Astrocyte of the cerebellum (primary cell): ENCODE measurements at places on chromosomes 6 and 20.

- DNase-seq, result no peak
These were observed 8.6 kb downstream of the SNPH start for GRCh38 chr20:1274485-1275311.

- no peak for DNase-seq
These were observed 908.7 kb upstream of the CITED2 start for GRCh38 chr6:140283197-140283596.

GRCh38 chr6:17233531-17233930 is 47.6 kb upstream of the RBM24 start:
- no peak for DNase-seq

- peak; percentile 31 for DNase-seq
These were observed 26.3 kb downstream of the HECA start for GRCh38 chr6:139161169-139161568.

DNA sequence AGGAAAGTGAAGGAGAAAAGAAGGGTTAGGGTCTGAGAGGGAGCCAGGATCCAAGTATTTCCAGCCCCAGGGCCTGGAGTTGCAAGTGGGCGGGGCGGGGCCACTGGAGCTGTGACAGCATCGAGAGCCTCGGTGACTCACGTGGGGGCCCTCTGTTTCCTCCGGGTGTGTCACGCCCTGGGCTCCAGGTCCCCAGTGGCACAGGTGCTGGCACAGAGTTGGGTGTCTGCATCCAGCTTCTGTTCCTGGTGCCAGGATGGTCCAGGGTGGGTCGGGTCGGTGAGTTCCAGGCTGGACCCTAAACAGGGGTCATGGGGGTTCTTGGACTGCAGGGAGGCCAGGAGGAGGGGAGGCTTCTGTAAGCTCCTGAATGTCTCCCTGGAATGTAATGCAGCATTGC is 16.7 kb downstream of the RAET1L start:
- DNase-seq, result no peak

GRCh38 chr20:62141397-62142251 is 1.6 kb downstream of the PSMA7 start:
- DNase-seq, result no peak

- no peak for DNase-seq
These were observed 87.4 kb upstream of the RALGAPA2 start for GRCh38 chr20:20799716-20800312.

DNA sequence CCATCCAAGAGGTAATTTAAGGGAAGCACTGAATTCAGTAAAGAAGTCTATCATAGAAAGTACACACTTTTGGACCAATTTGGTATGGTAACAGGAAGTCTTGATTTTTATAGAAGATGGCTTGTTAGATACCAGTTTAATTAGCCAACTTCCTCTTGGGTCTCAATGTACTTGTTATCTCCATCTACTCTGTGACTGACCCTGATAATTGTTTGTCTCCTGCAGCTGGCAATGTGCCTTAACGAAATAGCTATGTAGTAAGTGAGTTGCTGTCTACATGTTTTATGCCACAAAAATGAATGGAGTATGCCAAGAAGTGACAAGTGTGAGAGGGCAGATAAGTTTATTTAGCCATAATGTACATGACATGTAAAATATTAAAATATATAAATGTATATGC is 410.5 kb upstream of the MAN1A1 start:
- no peak for DNase-seq

GRCh38 chr6:44627091-44627882 is 239.8 kb downstream of the CDC5L start:
- DNase-seq, result no peak

DNA sequence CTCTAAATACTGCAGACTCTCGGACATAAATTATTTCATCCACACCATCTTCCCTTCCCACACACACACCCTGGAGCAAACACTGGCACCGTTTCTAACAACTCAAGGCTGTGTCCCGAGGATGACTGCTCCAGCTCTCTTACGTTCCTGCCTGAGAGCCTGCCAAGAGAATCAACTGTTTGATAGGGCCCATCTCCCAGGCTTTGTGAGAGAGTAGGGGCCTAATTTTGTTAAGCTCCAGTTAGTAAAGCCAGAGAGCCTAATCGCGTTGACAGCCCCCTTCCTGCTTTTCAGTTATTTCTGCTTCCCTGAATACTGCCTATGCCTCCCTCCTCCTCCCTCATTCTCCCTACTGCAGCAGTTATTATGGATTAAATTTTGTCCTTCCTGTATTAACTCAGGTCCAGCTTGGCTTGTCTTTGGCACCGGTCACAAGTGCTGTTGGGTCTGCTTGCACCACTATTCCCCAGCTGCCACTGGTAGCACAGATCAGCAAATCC is 118.1 kb upstream of the TMEM181 start:
- DNase-seq, result no peak

- no peak for DNase-seq
These were observed 51.2 kb downstream of the HNF4A start for GRCh38 chr20:44406572-44407137.

GRCh38 chr6:157887892-157888291 is 64.8 kb downstream of the SNX9 start:
- DNase-seq, result no peak

- DNase-seq, result no peak
These were observed 36.5 kb upstream of the SCGN start for GRCh38 chr6:25615471-25615870.

DNA sequence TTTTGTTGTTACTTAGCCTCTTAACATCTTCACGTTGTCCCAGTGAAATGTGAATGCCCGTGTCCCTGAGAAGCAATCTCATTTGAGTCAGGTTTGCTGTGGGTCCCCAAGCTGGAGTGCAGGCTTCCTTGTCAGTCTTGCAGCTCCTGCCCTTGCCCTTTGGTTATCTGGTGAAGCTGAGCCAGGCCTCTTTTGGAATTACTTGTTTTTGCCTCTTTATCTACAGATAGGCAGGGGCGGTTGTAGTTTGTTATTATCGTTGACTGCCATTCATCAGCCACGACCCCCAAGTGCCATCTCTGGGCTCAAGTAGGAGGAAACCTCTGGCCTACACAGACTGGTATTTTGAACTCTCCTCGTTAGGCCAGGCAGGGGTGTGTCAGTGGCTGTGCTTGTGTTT is 2.2 kb downstream of the TMEM14C start:
- no peak for DNase-seq

GRCh38 chr6:47478233-47479139 is 897 bp downstream of the CD2AP start:
- no peak for DNase-seq

DNA sequence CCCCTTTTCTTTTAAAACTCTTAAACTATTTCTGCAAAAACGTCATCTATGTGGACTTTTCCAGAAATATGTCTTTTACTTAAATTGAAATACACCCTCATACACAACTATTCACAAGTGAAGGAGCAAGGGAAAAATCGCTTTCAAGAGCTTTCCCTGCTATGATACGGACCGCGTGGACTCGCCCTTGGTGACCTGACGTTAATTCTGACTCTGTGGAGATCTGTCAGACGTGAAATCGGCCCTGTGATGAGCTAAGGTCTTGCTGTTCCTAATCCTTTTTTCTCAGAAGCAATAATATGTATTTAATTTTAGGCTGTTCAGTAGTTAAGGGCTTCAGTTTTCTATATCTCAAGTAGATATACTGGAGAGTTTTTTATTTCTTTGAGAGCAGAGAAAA is 113.6 kb downstream of the RPP40 start:
- no peak for DNase-seq

DNA sequence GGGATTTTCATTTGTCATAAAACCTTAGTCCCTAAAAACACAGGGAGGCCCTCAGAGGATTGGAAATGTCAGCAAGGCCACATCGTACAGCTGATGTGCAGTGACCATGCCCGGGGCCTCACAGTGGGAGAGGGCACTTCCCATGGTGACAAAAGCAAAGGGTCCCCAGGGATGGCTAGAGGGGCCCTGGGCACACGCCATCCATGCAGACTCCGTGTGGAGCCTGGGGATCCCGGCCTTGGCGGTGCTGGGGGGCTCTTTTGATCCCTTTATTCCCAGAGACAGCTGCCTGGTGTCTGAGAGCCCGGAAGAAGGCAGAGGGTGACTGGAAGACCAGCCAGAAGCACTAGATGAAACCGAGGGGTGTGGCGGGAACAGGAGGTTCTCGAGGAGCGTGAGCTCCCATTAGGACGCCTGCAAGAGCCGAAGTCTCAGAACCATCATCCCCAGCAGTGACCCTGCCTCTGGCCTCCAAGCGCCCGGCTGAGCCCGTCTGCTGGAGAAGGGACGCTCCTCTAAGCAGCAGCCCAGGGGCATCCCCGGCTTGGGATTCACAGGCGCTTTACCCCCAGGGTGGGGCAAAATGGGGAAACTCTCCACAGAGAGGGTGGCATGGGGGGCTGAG is 49.1 kb upstream of the FRMD1 start:
- DNase-seq, result no peak

DNA sequence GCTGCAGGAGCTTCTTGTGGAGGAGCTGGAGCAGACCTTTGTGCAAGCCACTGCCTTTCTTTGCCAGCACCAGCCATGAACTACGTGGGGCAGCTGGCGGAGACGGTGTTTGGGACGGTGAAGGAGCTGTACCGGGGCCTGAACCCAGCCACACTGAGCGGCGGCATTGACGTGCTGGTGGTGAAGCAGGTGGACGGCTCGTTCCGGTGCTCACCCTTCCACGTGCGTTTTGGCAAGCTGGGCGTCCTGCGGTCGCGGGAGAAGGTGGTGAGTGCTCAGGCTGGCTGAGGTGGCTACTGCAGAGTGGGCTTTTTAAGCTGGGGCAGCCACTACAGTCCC is 5.1 kb downstream of the LPIN3 start:
- DNase-seq, result no peak

DNA sequence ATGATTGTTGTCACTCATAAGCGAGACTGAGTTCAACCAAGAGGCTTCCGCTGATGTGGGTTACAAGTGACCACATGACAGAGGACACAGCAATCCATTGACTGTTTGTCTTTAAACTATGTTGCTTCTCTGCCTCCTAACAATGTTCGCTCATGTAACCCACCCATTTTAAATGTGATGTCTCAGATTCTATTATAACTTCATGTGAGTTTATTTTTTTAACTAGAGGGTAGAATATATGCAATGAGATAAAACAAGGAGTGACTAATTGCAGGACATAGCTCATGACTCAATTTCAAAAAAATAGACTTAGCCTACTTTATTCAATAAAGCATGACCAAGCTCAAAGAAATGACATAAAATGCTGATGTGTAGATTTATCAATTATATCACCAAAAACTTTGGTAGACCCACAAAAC is 119.2 kb upstream of the SASH1 start:
- no peak for DNase-seq

- DNase-seq, result no peak
These were observed 3.2 kb downstream of the SLC29A1 start for GRCh38 chr6:44226368-44227147.

DNA sequence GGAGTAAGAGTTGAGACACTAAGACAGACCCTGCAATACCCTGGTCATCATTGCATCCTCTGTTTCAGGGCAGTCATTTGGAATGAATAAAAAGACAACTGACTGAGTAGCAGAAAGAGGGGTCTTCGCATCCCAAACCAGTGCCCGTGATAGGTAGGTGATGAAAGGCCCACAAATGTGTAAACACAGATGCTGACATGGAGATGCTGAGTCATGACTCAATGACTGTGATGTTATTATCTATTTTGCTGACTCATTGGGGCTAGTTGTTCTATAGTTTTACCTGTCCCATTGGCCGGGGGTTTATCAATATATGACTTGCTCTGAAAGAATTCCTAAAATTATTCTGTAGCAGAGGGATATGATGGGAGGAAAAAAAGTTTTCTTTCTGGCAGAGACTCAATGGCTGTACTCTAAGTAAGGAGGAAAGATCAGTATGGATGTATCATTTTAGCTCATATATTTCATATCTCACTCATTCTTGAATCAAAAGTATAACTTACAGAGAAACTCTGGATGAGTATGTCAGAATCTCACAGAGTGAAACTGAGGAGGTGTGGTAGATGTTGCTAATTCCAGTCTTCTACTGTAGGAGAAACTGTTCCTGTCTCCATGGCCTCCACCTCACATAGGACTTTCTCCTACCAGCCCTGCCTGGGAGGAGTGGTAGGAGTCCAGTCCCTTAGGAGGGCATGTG is 119.9 kb upstream of the PREP start:
- no peak for DNase-seq

DNA sequence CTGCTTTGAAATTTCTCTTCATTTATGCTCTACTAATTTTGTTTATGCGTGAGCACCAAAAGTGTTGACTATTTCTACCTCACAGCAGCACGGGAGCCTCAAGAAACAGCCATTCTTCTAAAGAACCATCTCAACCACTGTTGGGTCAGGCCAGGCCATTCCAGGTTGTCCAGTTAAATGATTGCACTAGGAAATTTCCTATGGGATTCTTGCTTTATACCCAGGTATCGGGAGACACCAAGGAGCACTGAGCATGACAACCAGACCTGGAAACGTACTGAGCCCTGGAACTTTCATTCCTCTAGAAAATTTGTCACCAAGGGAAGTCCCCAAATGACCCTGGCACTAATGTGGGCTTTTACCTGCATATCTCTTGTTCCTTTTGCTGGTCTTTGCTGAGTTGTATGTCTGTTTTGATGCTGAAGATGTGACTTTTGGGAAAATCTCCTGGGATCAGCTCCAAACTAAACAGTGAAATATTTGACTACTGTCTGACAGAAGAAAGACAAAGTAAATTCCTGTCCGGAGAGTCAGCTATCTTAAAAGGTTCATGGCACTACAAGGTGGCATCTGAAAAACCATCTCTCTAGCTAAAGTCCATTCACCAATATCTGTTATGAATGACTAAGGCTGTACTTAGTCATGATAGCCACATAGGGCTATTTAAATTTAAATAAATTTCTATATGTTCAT is 70.5 kb downstream of the SNAP25 start:
- no peak for DNase-seq

- no peak for DNase-seq
These were observed 73.7 kb downstream of the VEGFA start for GRCh38 chr6:43843669-43844171.

DNA sequence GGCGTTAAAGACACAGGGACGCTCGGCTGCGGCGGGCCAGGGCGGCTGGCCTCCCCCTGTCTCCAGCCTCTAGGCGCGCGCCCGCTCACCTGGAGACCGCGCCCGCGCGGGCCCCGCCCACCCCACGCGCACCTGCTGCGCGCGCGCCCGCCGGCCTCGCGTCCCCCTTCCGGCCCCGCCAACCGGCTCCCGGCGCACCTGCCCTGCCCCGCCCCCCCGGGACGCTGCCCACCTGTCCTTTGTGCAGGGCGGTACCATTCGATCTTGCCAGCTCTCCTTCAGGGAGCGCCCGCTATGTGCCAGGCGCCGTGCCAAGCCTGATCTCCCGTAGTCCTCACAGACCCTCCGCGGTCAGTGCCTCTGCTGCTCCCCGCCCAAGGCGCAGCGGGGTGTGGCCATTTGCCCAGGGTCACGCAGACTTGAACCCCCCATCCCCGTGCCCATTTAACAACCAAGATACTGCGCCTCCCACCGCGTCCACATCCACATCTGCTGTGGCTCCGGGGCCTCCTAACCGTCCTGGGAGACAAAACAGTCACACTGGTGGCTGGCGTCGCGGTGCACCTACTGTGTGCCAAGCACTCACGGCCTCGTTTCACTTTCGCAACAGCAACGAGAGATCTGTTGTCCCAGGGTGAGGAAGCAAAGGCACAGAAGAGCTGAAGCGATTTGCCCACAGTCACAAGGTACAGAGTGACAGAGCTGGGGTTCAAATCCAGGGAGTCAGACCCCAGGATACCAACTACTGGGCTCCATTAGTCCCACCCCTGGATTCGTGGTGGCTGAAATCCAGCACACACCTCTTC is 48.1 kb downstream of the NOL4L start:
- no peak for DNase-seq
